ENCODE measurements at places on chromosomes 5 and 9.

DNA sequence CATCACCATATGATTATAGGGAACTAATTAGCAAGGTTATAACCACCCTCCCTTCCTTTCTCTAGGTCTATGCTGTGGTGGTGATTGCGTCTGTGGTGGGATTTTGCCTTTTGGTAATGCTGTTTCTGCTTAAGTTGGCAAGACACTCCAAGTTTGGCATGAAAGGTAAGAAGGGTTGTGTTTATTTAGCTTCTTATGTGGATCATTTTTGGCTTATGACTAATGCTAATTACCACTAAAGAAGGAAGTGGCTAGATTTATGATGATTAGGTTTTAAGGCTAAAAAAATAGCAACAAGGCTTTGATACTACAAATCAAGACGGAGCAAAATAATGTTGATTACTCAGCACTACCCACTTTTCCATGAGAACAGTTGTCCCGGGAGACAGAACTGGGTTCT lies 82.4 kb downstream of the NTRK2 start:
- no peak for DNase-seq

GRCh38 chr9:83620841-83621636 lies 1.9 kb upstream of the IDNK start:
- DNase-seq: peak; percentile 8

- DNase-seq: no peak
These were observed 1.1 kb downstream of the GCNT4 start for GRCh38 chr5:75051217-75051751.

DNA sequence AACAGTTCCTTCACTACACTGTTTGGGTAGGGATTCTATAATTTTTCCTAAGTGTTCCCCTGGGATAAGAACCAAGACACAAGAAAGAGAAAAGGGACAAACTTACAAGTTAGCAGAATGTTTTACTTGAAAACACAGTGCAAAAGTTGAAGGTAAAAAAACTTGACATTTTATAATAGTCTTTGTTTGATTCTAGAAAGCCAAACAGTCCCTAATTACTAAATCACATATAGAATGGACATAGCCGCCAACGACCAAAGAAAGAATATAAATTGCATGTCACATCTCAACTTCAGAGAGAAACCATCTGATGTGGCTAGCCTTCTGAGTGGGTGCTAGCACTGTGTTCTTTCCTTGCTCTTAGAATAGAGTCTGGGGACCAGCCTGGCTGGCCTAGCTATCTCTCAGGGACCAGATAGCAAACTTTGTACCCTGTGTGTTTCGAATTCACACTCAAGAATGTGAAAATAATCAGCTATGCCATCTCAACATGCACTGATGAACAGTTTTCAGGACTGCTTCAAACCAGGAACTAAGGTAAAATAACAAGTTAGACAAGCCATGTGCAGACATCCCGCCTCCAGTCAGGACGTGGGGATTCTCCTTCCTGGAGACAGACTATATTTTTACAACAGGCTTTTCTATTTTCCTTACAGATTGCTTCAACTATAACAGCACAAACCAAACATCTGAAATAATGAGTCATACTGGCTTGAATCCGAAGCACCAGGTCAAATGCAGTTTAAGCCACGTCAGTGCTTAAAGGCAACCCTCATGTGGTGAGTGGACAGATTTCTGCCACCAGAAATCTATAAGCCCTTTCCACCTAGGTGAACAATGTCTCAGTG lies 53.7 kb downstream of the LHFPL2 start:
- DNase-seq: no peak

DNA sequence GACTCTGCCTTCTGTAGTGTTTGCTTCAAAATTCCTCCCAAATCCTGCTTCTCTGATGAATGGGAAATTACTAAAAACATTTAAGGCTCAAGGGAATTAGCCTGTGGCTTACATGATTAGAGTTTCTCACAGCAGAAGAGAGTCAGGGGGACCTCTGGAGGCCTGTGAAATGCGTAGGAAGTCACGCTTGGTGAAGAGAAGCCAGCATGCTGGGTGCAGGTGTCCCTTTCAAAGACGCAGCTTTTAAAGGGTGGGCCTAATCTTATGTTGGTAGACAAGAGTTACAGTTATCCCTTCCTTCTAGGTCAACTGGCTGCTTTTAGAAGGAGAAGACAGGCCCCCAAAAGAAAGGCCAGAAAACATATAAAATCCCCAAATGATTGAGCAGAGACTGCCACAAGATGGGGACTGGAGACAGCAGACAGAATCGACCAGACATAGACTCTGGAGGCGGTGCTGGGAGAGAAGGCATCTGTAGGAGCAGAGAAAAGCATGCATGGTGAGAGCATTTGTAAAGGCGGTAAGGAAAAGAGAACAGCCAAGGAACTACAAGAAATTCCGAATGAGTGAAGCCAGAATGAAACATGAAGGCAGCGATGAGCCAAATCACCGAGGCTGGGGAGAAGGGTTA lies 42.3 kb downstream of the B4GALT1 start:
- DNase-seq: no peak

DNA sequence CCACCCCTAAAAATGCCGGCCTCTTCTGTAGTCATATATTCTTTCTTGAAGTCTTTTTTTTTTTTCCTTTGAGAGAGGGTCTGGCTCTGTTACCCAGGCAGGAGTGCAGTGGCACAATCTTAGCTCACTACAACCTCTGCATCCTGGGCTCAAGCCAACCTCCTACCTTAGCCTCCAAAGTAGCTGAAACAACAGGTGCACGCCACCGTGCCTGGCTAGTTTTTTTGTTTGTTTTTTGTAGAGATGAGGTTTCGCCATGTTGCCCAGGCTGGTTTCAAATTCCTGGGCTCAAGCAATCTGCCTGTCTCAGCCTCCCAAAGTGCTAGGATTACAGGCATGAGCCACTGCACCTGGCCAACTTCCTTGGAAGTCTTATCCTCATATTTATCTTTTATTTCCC lies 19.1 kb downstream of the SREK1IP1 start:
- DNase-seq: no peak

- peak; percentile 20 for DNase-seq
These were observed 19.1 kb downstream of the CREBRF start for GRCh38 chr5:173075137-173075843.

- no peak for DNase-seq
These were observed 94.3 kb downstream of the DCP2 start for GRCh38 chr5:113070901-113071300.

DNA sequence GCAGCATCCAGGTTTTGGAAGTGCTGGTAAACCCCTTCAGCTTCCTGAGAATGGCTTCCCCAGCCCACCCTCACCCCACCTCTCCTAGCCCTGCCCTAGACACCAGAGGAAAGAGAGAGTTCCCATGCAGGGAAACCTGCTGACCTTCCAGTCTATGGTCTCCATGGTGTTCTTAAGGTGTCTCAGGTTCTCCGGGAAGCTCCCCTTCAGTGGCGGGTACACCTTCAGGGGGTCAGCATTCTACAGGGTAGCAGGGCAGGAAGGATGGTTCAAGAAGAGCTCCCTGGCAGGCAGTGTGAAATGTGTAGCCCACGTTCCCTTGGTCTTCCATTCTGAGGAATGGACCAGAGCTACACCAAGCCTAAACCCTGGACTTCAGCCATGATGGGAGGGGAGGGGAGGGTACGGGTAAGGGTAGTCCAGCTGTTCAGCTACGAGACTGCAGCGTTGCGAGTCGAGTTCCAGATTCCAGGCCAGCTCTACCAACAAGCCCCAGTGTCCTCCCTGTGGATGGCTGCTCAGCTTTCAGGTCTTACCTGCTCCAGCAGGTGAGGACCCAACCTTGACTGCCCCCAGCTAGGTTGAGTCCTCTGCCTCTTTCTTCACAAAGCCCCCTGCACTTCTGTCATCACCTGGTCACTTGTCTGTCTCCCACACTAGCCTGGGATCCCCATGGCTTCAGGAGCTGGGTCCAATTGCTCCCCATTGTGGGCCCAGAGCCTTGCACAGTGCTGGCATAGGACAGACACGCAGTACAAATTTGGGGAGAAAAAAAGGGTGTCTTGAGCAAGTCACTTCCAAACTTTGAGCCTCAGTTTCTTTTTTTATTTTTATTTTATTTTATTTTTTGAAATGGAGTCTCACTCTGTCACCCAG lies 7.5 kb downstream of the CD74 start:
- no peak for DNase-seq

GRCh38 chr5:71632168-71632567 lies 45.0 kb downstream of the MCCC2 start:
- no peak for DNase-seq

GRCh38 chr5:148060309-148060708 lies 3.5 kb upstream of the SPINK5 start:
- no peak for DNase-seq

- no peak for DNase-seq
These were observed 612 bp upstream of the BBLN start for GRCh38 chr9:128159522-128159783.

DNA sequence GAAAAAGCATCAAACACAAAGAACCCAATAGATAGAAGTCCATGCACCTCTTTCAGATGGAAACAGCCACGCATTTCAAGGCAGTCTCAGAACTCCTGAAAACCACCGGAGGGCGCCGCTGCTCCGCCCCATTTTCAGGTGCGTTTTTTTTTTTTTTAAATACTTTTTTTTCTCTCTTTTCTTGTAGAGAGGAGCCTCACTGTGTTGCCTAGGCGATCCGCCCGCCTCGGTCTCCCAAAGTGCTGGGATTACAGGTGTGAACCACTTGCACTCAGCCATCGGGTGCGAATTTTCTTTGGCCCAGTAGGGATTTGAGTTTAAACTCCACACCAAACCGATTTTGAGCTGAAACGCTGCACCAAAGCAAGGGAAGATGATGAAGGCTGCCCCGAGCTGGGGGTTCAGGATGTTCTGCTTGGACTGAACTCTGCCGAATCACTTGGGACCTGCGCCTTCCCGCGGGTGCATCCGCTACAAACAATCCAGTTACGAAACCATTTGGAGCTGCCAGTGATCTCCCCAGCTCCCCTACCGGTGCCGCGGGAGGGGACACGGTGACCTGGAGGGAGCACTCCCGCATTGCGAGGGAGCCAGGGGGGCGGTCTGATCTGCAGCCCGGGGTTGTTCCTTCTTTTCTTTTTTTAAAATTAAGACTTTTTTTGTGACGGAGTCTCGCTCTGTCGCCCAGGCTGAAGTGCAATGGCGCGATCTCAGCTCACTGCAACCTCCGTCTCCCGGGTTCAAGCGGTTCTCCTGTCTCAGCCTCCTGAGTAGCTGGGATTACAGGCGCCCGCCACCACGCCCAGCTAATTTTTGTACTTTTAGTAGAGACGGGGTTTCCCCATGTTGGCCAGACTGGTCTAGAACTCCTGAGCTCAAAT lies 1.4 kb downstream of the PTGR1 start:
- DNase-seq: peak; percentile 60
